ENCODE measurements at places on chromosomes 2 and 18. TPM values are rescaled to one million over a fixed set of nuclear protein-coding genes. Genes with fewer than 3 reads are reported as not detected.

GPR35 gene
- 1.3 TPM for total RNA-seq

MC5R gene
- total RNA-seq: not detected

OSBPL1A gene
- 82.8 TPM for total RNA-seq

FAP gene
- total RNA-seq: 0.71 TPM

TEX44 gene
- total RNA-seq: not detected

UPP2 gene
- total RNA-seq: not detected

RAB6C gene
- total RNA-seq: 0.16 TPM

MERTK gene
- total RNA-seq: 4.7 TPM

SNED1 gene
- total RNA-seq: 6.1 TPM

CCDC74B gene
- total RNA-seq: 0.44 TPM

MALL gene
- 11.8 TPM for total RNA-seq

All from left ventricle myocardium inferior (tissue), 1 donor.